ENCODE measurements at places on chromosomes 5 and 9.

GRCh38 chr5:64229163-64229774 lies 63.6 kb downstream of the RNF180 start:
- no peak for DNase-seq

DNA sequence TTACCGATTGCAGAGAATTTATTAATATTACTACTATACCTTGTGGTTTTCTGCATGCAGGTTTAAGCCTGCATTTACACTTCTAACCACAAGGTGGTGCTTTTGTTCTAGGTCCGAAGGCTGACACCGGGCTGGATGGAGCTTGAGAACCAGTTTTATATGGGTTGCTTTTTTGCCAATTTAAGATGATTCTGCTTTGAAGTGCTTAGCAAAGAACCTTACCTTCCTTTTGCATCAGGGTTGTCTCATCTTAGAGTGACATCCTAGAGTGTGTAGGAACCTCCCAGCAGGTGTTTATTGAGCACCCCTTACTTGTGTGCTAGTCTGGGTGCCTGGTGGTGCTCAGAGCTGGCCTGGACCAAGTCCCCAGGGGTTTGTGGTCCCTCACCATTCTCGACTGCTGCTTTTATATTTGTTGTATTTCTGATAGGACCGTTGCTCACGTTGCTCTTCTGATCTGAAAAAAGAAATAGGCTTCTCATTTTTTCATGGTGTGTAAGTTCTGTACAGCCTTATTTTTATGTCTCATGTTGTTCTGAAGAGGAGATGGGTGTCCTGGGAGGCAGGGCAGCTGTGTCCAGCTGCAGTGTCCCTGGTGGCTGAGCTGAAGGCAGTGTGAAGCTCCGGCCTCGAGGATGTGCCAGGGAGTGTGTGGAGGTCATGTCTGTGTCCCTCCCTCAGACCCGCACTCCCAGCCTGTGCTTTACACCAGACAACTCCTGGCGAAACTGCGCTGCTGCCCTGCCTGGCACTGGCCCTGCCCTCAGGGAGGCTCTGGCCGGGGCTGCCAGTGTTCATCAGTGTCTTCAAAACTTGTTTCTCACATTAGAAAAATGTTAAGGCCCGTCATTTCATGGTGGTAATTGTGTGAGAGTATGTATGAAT lies 54.3 kb downstream of the EHMT1 start:
- DNase-seq = peak; percentile 54

DNA sequence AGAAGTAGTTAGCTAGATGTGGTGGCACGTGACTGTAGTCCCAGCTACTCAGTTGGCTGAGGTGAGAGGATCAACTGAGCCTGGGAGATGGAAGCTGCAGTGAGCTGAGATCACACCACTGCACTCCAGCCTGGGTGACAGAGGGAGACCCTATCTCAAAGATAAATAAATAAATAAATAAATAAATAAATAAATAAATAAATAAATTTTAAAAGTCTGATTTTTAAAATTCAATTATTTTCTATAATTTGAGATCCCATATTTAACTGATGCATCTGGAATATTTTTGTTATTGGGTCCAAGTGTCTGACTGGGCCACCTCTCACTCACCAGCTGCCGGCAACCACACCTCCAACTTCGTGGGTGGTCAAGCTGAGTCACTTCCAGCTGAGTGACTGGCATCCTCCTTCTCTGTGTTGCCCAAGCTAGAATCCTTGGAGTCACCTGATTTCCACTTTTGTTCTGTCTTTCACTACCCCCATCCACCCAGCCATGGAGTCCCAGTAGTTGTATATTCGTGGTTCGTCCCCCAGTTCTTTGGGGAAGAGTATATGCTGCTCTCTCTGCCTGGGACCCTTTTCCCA lies 70.9 kb downstream of the EGFLAM start:
- no peak for DNase-seq

- DNase-seq = no peak
Measured at GRCh38 chr5:1414311-1415058, 30.8 kb downstream of the SLC6A3 start.

DNA sequence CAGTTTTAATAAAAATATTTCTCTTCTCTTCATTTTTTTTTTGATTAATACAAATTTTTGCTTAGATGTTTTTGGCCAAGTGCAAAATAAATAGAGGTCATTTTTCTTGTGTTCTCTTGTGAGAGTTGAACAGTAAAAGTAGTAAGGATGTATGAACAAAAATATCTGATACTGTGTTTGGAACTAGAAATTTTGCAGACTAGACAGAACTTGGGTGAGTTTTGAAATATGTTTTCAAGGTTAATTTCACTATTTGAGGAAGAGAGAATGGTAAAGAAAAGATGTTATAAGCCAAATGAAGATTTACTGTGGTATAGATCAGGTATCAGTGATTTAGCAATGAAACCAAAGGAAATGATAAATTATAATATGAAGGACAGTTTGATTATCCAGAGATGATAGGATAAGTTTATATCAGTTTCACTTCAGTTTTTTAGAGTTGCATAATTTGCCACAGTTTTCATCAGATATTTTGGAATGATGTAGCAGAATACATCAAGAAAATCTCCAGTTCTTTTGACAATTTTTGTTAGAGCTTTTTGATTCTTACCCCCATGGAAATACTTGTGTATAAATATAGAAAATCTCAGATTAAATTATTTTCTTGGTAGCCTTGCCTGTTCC lies 147.9 kb upstream of the VCAN start:
- DNase-seq = no peak

- no peak for DNase-seq
Measured at GRCh38 chr5:6732634-6733410, 19.6 kb downstream of the TENT4A start.

- DNase-seq = no peak
Measured at GRCh38 chr5:179322071-179323025, 22.9 kb downstream of the ADAMTS2 start.

DNA sequence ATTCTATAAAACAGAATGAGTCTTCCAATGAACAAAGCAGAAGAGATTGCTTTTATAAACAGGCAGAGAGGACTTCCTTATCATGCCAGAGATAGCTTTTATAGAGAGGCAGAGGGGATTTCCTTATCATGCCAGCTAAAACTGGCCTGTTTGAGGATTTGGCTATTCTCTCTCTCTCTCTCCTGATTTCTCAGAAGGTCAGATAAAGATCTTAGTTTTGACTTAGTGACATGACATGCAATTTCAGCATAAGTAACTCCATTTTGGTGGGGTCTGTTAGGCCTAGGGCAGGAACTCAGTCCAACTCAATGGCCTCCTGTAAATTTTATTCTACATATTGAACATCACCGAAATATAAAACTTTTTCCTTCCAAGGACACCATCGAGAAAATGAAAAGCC lies 31.5 kb upstream of the DENND4C start:
- DNase-seq = no peak

DNA sequence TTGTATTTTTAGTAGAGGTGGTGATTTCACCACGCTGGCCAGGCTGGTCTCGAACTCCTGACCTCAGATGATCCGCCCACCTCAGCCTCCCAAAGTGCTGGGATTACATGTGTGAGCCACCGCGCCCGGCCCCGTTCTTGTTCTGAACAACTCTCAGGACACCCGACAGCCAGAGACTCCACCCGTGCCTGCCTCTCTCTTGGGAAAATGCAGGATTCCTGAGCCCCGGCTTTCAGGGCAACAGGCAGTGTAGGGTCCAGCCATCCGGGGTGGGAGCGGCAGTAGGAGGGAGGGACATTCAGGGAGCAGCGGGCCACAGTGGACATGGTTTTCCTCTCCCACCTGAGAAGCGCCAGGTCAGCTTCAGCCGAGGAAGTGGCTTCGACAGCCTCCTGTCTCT lies 34.4 kb downstream of the NCS1 start:
- DNase-seq = no peak

DNA sequence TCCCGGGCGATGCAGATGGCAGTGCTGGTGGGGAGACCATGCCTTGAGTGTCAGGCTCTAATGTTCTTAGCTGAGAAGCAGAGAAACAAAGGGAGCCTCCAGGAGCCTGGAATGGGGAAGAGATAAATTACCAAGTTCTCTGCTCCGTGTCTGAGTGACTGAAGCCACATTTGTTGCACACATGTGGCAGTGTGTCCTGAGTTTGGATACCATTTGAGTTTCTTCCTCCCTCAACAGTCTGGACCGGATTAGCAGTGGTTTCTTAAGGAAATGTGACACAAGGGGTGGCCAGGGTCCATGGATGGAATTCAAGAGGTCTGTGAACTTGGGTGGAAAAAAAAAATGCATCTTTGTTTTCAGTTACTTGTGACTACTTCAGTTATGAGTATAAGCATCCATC lies 50.7 kb upstream of the GARNL3 start:
- DNase-seq = no peak

- no peak for DNase-seq
Measured at GRCh38 chr9:120464887-120465421, 115.0 kb downstream of the CDK5RAP2 start.

DNA sequence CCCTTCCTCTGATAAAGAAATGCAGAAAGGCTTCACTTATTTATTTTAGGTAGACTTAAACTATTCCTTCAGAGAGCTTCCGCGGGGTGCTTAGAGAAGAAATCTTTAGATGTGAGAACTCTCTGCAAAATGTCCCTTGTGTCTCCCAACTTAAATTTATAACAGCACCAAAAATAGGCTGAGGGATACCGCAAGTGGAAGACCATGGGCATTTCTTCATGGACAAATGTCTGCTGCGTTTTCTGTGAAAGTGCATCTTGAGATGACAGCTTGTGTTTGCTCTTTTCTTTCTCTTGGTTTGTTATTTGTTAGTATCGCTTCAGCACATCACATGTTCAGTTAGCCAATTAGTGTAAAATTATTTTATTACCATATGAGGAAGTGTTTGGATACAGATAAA lies 15.3 kb upstream of the GRIN3A start:
- DNase-seq = no peak

GRCh38 chr9:108002371-108002956 lies 512.9 kb upstream of the KLF4 start:
- no peak for DNase-seq

DNA sequence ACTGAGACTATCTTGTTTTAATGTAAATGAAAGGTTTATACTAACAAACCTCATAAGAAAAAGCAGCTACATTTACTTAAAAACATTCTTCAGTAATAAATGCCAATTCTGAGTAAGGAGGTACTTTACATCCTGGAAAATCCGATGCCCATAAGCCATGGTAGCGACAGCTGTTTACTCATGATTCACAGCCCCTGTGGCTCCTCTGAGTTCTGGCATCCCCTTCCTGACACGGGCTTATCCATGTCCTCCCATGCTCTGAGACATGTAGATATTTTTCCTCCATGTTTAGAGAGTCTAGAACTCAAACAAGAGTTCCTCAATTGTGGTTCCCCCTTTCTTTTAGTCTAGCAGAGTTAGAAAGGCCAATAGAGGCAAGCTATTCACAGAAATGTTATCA lies 63.1 kb upstream of the DEPDC1B start:
- no peak for DNase-seq

DNA sequence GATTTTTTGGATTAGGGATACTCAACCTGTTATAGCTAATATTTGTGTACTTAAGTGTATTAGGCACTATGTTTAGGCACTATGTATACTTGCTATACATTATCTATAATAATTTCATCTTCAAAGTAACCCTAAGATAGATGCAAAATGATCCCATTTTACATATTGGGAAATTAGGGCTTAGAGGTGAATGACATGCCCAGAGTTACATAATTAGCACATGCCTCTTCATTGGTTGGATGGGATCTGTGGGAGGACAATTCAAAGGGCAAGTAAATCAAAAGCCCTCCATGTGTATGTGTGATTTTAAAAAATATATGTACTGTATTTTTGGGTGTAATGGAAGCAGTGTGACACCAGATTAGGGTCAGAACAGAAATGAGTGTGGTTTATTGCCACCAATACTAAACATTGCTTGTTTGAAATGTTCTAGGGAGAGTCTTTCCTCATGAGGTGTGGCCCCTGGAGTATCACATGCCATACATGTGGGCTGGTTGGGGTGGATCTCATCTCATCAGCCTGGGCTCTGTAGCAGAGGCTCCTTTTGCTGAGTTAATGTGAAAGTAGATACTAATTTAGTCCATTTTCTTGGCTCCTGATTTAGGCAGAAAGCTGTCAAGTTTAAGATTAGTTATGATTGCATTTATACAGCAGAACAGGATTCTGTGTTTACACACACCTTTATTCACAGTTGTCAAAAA lies 5.5 kb downstream of the C9orf85 start:
- no peak for DNase-seq

DNA sequence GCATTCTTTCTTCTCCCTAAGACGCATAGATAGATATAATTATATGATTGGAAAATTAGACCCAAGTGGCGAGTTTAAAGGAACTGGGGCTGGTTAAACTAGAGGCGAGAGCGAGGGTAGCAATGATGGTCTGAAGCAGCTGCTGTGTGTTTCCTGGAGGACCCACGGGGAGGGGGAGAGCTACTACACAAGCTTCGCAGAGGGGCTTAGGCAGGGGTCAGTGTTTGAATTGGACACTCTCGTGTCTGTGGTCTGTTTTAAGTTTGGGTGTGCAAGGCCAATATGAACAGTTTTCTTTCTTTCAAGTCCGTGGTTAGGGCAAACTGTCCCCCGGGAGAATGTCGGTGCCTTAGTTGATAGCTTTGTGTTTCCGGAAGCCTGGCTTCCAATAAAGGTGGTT lies 43.1 kb downstream of the PDZD2 start:
- DNase-seq = no peak

DNA sequence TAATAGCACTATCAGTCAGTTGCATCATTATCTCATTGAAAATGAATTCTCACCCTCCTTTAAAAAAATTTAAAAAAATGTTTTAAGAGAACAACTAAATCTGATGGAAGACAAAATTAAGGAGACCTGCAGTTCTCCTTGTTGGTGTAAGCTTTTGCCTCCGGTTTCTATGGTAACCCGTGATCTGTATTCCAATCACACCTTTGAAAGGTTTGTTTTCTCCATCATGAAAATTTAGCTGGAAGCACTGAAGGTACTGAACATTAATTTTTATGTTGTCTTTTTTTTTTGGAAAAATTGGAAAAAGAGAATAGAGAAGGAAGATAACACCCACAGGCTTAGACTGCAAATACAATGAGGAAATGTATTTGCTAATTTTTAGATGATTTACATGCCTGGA lies 2.5 kb upstream of the BASP1 start:
- DNase-seq = no peak

All from GM06990 (cell line).